ENCODE measurements at places on chromosomes 12 and 14.

DNA sequence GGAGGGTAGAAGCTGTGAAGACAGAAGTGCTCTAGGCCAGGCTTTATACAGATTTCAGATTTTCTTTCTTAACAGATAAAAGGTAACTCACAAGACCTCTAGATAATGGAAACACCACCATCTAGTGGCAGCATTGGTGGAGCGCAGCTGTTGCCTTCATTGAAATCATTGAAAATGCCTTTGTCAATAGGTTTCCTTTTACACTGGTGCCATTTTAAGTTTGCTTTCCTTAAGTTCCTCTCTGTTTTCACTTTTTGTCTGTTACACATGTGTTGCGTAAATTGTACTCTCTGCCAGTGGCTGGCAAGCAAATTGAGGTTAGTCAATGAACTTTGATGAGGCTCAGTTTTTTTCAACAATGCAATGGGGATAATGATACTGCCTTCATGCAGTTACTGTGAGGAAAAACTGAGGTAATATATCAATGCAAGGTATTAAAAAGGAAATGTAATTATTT lies 31.1 kb downstream of the ALDH1L2 start:
- peak; percentile 91 for DNase-seq

GRCh38 chr14:98622208-98623051 lies 649.6 kb downstream of the BCL11B start:
- DNase-seq: no peak

DNA sequence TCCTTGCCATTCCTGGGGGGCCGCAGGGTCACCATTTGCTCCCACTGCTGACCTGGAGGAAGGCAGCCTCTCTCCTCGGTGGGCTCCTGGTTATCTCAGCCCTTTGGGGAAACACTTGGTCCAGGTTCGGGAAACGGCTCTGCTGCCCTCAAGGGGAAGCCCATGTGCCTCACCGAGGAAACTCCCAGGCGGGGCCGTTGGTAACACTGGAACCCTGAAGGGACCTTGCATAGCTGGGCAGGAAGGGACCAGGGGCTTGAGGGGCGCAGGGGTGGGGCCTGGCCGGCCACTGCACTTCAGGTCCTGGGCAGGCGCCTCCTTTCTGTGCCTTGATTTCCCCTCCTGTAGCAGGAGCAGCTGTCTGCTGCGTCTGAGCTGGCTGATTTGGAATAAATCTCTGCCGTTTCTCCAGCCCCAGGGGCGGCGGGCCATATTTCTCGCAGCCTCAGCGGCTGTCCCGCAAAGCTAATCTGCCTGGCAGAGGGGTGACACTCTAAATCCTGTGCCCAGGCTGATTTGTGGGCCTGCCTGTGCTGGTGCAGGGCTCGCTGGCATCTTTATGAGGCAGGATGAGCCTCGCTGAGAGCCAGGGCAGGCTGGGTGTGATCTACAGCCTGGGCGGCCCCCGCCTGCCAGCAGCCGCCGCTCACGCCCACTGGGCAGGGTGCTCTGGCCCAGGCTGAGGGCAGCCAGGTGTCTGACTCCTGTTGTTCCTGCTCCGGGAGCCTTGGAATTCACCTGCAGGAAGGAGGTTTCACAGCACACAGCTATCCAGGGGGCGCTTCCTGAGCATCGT lies 49.7 kb downstream of the KIF26A start:
- no peak for DNase-seq

- no peak for DNase-seq
Measured at GRCh38 chr12:52779914-52780313, 2.8 kb upstream of the KRT76 start.

DNA sequence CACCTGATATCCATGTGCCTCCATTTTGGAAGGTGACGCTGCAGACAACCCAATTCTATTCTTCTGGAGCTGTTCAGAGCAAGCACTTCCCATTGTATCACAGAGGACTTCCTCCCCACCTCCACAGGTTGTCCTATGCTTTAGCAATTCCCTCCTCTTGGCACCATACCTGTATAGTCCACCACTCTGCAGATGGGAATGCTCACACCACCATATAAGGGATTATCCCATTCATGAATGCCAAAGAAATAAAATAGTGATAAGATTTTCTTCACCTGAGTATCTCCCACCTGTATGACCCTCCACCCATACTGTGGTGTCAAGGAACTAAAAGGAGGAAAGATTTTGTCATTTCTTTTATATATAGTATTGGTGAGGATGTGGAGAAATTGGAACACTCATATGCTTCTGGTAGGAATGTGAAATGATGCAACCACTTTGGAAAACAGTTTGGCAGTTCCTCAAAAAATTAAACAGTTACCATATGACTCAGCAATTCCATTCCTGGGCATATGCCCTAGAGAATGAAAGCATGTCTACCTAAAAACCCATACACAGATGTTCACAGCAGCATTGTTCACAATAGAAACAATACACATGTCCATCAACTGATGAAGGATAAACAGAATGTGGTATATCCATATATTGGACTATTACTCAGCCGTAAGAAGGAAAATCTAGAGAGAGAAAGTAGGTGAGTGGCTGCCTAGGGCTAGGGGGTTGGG lies 75.2 kb downstream of the FIGNL2 start:
- no peak for DNase-seq

- no peak for DNase-seq
Measured at GRCh38 chr12:30863839-30864238, 62.7 kb upstream of the TSPAN11 start.

DNA sequence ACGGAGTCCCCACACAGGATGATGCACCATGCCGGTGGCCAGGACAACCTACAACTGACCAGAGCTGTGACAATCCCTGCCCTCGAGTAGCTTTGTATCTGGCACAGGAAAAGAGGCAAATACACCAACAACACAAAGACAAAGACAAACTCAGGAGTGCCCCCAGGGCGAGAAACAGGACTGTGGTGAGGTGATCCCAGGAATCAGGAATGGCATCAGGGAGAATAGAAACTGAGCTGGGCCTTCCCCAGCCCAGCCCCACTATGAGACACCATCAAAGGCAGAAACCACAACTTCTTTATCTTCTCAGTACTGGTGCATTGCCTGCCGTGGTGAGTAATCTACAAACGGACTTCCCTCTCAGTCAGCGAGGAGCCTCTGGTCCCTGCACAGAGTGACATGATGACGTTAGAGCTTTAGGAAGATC lies 157.7 kb downstream of the TTC7B start:
- DNase-seq: no peak

- no peak for DNase-seq
Measured at GRCh38 chr14:88256997-88257950, 65.8 kb downstream of the KCNK10 start.

DNA sequence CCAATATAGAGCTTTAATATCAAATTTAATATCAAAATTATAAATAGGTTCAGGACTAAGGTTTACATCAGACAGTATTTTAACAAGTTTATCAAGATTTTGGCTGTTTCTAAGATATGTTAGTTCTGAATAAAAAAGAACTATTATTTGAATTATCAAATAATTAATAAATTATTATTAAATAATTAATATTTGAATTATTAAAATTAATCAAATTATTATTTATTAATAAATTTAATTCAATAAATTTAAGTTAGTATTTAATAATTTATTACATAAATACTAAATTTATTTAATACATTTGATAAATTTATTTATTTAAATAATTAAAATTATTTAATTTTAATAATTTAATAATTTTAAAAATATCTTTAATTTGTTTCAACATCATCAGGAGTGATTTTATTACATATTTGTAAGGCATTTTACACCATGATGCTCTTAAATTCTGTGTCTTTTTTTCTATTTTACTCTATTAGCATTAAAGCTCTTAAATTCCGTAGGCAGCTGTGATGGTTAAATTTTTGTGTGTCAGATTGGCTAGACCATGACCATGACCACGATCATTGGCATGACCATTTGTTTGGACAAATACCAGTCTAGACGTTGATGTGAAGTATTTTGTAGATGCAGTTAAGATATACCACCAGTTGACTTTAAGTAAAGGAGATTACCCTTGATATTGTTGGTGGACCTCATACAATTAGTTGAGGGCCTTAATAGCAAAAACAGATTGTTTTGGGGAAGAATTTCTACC lies 82.6 kb downstream of the BBS10 start:
- no peak for DNase-seq

DNA sequence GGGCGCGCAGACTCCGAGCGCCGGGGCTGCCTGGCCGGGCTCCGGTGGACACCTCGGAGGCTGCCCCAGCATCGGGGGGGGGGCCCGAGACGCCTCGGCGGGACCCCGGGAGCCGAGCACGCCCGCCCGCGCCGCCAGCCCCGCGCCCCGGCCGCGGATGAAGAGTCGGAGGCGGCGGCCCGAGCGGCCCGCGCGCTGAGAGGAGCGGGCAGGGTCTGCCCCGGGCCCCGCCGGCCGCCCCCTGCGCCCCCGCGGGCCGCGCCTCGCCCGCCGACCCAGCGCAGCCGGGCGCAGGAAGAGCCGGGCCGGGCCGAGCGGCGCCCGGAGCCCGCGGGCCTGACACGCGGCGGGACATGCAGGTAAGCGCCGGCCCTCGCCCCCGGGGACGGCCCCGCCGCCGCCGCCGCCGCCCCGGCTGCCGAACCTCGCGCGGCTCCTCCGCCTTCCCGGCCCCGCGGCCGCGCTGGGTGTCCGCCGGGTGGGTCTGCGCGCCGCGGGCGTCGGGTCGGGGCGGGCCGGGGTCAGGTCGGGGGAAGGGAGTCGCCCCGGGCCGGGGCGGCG lies 63.7 kb downstream of the FBXL14 start:
- DNase-seq: no peak

DNA sequence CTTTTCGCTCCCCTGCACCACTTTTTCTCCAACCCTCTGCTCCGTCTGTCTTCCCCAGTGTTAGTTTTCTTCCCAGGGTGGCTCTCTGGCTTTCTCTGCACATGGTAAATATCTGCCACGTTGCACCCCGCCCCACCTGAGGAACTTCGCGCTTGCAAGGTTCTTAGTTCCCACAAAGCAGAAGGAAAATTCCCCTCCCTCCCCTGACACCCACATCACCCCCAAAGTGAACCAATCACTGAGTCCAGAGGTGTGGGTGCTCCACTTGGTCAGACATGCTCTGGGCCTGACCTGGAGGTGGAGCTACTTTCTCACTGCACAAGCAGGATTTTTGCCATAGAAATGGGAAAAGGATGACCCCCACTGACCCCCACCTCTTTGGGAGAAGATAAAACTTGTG lies 415.0 kb downstream of the FUT8 start:
- no peak for DNase-seq

DNA sequence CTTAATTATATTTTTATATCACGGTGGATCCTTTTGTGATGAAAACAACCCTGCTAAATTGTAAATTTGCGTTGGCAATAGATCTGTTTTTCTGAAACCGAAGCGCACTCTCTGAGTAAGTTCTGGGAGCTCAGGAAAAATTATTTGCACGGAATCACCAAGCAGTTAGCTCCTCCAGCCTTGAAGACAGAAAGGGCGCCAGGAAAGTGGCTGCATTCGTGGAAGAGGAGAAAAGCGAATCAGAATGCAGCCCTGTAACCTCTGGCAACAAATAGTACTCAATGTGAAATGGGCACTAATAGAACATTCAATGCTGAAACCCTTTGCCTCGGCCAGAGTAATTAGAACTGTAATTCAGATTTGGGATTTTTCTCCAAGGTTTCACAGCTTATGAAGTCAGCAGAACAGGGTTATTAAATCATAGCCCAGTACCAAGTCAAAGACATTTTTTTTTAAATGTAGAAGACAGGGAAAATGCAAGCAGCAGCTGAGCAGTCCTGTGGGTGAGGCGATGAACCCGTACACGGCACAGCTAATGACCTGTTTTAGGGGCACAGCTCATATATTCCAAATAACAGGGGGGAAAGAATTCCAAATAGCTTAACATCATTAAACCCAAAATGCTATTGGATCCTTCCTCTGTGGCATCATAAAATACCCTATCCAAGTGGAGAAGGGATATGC lies 251.4 kb downstream of the EGLN3 start:
- no peak for DNase-seq

GRCh38 chr12:10571141-10571540 lies 42.3 kb downstream of the MAGOHB start:
- DNase-seq: no peak

- no peak for DNase-seq
Measured at GRCh38 chr14:54354096-54354495, 42.7 kb upstream of the CDKN3 start.

GRCh38 chr12:107748472-107748871 lies 12.5 kb downstream of the PRDM4 start:
- DNase-seq: no peak

DNA sequence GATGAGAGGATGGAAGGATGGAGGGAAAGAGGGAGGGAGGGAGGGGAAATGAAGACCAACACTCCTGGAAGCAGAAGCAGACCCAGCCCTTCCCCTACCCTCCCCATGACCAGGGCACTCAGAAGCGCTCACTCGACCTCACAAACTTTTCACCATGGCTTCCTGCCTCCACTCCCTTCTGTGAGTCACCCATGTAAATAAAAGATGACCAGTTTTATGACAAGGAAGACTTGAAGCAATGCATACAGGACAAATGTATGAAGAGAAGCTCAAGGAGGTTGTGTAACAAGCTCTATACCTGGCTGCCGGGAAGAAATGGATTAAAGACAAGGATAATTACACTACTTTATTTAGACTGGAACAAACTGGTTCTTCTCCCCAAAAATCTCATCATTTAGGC lies 63.8 kb downstream of the CDC42BPB start:
- DNase-seq: no peak

DNA sequence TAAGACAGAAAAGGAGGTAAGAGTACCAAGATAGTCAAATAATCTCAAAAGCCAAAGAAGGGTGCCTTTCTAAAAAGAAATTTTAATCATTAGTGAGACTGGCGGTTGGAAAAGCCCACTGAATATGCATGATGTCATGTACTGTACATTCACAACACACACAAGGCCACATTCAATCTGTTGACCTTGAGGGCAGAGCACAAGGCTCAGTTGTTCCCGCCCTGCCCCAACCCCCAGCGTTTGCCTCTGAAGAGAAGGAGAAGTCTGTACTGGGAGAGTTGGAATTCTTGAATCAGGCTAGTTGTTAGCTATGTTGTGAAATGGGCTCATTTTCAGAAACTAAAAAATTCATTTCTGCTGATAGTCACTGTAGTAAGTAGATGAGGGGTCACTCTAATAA lies 50.2 kb upstream of the NID2 start:
- no peak for DNase-seq

GRCh38 chr14:29752221-29752923 lies 175.3 kb downstream of the PRKD1 start:
- DNase-seq: no peak

GRCh38 chr14:99802301-99803105 lies 9.3 kb downstream of the EML1 start:
- DNase-seq: no peak

GRCh38 chr12:43349863-43350262 lies 202.1 kb downstream of the ADAMTS20 start:
- no peak for DNase-seq

DNA sequence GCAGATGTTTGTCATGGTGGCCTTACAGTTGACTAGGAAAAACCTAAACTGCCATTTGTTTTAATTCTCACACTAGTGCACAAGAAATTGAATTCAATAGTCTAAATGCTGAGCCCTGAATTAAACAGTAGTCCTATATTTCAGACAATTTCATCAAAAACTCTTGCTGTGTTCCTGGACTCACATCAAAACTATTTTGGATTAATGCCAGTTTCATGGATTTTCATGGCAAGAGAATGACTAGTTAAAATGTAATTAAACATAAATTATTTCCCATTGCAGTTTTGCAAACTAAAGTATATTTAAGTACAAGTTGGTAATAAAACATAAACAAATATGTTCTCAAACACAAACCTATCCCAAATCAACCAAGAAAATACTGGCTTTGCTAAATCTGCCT lies 468.0 kb upstream of the PRICKLE1 start:
- no peak for DNase-seq

GRCh38 chr14:47863441-47863840 lies 188.0 kb upstream of the MDGA2 start:
- DNase-seq: no peak

GRCh38 chr12:94123127-94123526 lies 25.2 kb upstream of the PLXNC1 start:
- DNase-seq: no peak
